ENCODE measurements at places on chromosomes 12 and 14. TPM values are rescaled to one million over a fixed set of nuclear protein-coding genes. Genes with fewer than 3 reads are reported as not detected.

- no peak overlapping the region for H3K4me3 ChIP-seq
- no peak overlapping the region for H3K27ac ChIP-seq
- no peaks in the 10 kb centered on the region for H3K36me3 ChIP-seq
- H3K4me1 ChIP-seq = peaks cover 5% of the 10 kb centered on the region
These were observed 243.2 kb downstream of the SPTSSA start for GRCh38 chr14:34218881-34219280.

The PGF gene
- total RNA-seq = 6.5 TPM

DNA sequence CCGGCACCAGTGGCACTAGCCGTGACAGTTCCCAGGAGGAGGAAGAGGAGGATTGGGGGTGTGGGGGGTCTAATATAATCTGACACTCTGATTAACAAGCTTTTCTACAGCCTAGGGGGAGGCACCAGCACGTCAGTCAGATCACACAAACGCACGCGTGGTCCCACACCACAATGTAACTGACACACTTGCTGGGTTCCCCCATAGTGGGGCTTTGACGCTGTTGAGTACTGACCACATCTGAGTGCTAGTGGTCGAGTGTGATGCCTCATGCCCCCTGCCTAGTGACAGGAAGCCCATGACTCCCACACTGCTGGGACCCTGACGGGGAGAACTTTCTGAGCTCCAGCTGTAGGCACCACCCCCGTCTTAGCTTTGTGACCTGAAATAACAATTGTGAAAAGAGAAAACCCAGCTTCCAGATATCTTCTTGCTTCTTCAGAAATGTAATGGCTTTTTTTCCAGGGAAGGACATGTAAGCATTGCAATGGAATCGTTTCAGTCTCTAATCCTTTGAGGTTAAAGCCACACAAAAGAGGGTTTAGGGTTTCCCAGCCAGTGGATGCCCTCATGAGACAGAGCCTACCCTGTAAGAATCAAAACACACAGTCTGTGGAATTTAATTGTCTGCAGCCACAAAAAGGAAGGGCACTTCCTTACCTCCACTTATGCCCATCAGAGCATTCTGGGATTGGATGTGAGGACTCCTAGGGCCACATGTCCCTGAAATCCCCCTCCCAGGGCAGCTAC, 183.9 kb downstream of the PIWIL1 start:
- no peak for DNase-seq
- H3K4me1 ChIP-seq = no peaks in the 10 kb centered on the region
- H3K4me3 ChIP-seq = no peak overlapping the region
- H3K27ac ChIP-seq = no peak overlapping the region
- peaks cover 13% of the 10 kb centered on the region for H3K27me3 ChIP-seq

GRCh38 chr12:402029-402389, 565 bp downstream of the CCDC77 start:
- peaks cover under 1% of the 10 kb centered on the region for H3K36me3 ChIP-seq
- no peak overlapping the region for H3K4me3 ChIP-seq
- H3K4me1 ChIP-seq = no peaks in the 10 kb centered on the region
- DNase-seq = peak; percentile 18
- no peaks in the 10 kb centered on the region for H3K27me3 ChIP-seq

The PRIM1 gene
- 11.2 TPM for total RNA-seq

- no peak overlapping the region for H3K4me3 ChIP-seq
- H3K27ac ChIP-seq = no peak overlapping the region
- no peaks in the 10 kb centered on the region for H3K27me3 ChIP-seq
- no peaks in the 10 kb centered on the region for H3K36me3 ChIP-seq
These were observed 656.7 kb downstream of the SLC16A7 start for GRCh38 chr12:60252359-60253096.

The CLEC12A gene
- not detected for total RNA-seq

The KIAA0586 gene
- 18.3 TPM for total RNA-seq

DNA sequence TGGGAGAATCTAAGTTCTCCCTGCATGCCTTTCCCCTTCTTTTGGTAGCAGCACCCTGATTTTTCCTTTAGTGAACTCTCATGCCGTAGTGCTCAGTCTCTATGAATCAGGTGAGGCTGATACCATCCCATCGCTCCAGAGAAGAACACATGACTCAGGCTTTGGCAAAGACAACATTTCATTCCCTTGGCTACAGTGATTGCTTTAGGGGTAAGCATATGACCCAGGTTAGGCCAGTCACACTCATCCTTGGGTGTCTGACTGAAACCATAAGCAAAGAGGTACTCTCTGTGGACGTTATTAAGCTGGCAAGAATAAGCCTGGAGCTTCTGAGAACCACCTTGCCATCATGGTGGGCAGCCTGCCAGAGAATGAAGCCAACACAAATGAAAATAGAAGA, 141.8 kb downstream of the MYRFL start:
- no peak overlapping the region for H3K4me3 ChIP-seq
- no peaks in the 10 kb centered on the region for H3K36me3 ChIP-seq
- peaks cover 20% of the 10 kb centered on the region for H3K4me1 ChIP-seq

DNA sequence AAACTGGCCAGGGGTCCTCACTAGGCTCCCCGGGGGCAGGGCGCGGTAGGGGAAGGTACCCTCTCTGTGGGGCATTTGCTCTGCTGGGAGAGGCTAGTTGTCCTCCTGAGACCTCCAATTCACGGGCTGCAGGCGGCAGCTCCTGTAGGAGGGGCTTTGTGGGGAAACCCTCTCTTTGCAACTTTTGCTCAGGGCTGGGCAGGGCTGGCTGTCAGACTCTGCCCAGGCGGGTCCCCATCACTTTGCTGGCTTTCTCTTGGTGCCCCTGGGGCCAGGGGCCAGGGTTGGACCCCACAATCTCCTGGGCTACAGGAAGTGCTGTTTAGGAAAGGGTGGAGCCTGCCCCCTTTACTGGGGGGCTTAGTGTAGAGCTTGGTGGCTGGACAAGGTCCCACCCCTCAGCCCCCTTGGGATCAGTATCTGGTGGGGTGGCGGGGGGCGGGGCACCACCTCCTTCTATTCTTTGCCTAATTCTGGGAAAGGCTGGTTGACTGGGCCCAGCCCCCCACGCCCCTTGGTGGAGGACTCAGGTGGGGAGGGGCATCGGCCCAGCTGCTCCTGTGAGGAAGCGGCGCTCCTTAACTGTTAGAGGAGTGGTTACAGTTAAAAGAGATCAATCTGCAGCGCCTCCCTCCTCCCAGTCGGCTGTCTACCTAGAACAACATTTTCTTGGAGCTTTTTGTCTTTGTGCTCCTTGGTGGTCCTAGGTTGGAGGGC, 918.7 kb downstream of the AACS start:
- no peak overlapping the region for H3K27ac ChIP-seq
- no peak overlapping the region for H3K4me3 ChIP-seq
- H3K36me3 ChIP-seq = peaks cover 13% of the 10 kb centered on the region

- H3K27ac ChIP-seq = no peak overlapping the region
- DNase-seq = no peak
- peaks cover 30% of the 10 kb centered on the region for H3K4me1 ChIP-seq
- H3K36me3 ChIP-seq = peaks cover 26% of the 10 kb centered on the region
- peaks cover 5% of the 10 kb centered on the region for H3K27me3 ChIP-seq
These were observed 3.7 kb downstream of the DDX24 start for GRCh38 chr14:94077111-94077821.

- peak overlapping the region; percentile 43 for H3K4me3 ChIP-seq
- peaks cover 43% of the 10 kb centered on the region for H3K36me3 ChIP-seq
- no peak overlapping the region for H3K27ac ChIP-seq
- peaks cover 7% of the 10 kb centered on the region for H3K27me3 ChIP-seq
These were observed 174.2 kb downstream of the PPM1H start for GRCh38 chr12:62760779-62761178.

The BMAL2 gene
- total RNA-seq = 7.9 TPM

GRCh38 chr14:22315336-22315735, 273.7 kb downstream of the DAD1 start:
- H3K36me3 ChIP-seq = no peaks in the 10 kb centered on the region
- H3K4me3 ChIP-seq = no peak overlapping the region

The NRXN3 gene
- 2.3 TPM for total RNA-seq

The AHSA1 gene
- total RNA-seq = 74.7 TPM

DNA sequence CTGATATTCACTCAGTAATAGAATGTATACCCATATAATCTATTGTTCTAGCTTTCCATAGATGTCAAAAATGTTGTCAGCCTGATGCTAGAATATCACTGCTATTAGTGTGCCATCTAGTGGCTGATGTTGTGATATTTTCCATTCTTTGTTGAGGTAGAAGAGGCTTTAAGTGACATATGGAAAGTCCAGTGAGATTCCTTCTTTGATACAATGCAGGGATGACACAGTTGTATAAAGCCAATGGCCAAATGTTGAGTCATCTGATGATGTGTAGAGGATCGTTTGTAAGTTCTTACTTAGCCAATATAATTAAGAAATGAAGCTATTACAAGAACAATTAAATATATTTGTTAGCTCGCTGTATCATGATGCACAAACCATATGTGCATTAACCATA, 58.1 kb upstream of the PCED1B start:
- H3K4me1 ChIP-seq = no peaks in the 10 kb centered on the region
- H3K27ac ChIP-seq = no peak overlapping the region
- H3K27me3 ChIP-seq = peaks cover 1% of the 10 kb centered on the region
- no peaks in the 10 kb centered on the region for H3K36me3 ChIP-seq
- DNase-seq = peak; percentile 38

DNA sequence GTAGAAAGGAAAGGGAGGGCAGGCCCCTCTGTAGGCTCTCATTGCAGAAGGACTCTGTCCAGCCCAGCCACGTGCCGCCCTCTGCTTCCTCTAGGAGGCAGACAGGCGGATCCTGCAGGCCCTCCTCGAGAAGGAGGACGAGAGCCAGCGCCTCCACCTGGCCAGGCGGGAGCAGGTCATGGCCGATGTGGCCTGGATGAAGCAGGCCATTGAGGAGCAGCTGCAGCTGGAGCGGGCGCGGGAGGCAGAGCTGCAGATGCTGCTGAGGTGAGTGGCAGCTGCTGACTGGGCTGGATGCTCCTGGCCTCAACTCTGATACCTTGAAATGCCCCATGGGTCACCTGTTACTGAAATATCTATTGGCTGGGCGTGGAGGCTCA, 10.9 kb downstream of the TCHP start:
- H3K27me3 ChIP-seq = peaks cover 3% of the 10 kb centered on the region
- no peak overlapping the region for H3K27ac ChIP-seq
- peak; percentile 81 for DNase-seq

GRCh38 chr12:124165695-124166094, 129.2 kb upstream of the RFLNA start:
- no peak overlapping the region for H3K27ac ChIP-seq
- H3K36me3 ChIP-seq = peaks cover 35% of the 10 kb centered on the region
- peaks cover 1% of the 10 kb centered on the region for H3K27me3 ChIP-seq
- H3K4me3 ChIP-seq = no peak overlapping the region

DNA sequence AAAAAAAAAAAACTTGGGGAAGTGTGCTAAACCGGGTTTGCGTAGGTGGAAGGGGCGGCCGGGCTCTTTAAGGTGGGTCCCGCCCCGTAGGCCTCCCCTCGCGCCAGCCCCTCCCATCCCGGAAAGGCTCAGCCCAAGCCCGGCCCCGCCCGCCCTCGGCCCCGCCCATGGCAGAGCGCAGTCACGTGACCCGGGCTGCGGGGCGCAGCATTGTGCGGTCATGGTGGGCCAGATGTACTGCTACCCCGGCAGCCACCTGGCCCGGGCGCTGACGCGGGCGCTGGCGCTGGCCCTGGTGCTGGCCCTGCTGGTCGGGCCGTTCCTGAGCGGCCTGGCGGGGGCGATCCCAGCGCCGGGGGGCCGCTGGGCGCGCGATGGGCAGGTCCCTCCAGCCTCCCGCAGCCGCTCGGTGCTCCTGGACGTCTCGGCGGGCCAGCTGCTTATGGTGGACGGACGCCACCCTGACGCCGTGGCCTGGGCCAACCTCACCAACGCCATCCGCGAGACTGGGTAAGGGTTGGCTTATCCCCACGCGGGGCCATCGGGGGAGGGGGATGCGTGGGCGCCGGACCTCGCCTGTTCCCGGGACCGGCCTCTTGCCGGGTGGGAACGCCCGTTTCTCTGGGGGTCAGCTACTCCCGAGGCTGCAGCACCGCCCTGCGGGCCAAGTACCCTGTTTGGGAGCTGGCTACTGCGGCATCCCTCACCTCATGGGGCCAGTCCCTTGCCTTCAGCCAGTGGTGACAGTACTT, at the start of gene PLBD2:
Gene PLBD2 (plus strand): TSS at position 207 of the 752 bp plus-strand sequence. CDS start 14 bp downstream, at position 221.
- DNase-seq = peak; percentile 95
- peak within 1 kb of the TSS; percentile 89 for H3K4me3 ChIP-seq
- no peaks in the 10 kb centered on the region for H3K36me3 ChIP-seq
- H3K27ac ChIP-seq = no peak within 1 kb of the TSS
- H3K4me1 ChIP-seq = peaks cover 6% of the 10 kb centered on the region

DNA sequence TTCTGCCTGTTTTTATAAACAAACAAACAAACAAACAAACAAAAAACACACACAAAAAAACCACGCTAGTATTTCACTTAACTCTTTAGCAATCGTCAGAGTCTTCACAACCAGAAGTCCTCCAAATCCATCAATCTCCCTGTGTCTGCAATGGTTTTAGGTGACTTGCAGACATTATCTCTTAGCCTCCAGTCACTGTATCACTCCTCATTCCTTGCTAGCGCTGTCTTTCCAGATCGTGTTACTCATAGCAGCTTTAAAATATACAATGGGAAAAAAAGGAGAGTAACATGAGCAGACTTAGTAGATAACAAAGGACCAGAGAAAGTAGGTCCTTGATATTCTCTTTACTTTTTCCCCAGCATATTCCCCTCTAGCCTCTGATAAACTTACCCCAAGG, 15.5 kb upstream of the ETNK1 start:
- DNase-seq = no peak
- no peaks in the 10 kb centered on the region for H3K36me3 ChIP-seq
- no peaks in the 10 kb centered on the region for H3K4me1 ChIP-seq
- no peak overlapping the region for H3K27ac ChIP-seq

GRCh38 chr12:54590978-54591591, 2.6 kb upstream of the PPP1R1A start:
- H3K27me3 ChIP-seq = peaks cover 23% of the 10 kb centered on the region
- peaks cover 11% of the 10 kb centered on the region for H3K4me1 ChIP-seq
- DNase-seq = no peak
- no peaks in the 10 kb centered on the region for H3K36me3 ChIP-seq
- H3K27ac ChIP-seq = no peak overlapping the region

The KCNC2 gene
- total RNA-seq = not detected

GRCh38 chr12:6420364-6420763, 24.4 kb upstream of the CD27 start:
- no peak overlapping the region for H3K4me3 ChIP-seq
- H3K4me1 ChIP-seq = peaks cover 7% of the 10 kb centered on the region
- H3K36me3 ChIP-seq = no peaks in the 10 kb centered on the region
- no peaks in the 10 kb centered on the region for H3K27me3 ChIP-seq

The BCAT1 gene
- 110 TPM for total RNA-seq

GRCh38 chr14:65860956-65861611, 448.6 kb downstream of the FUT8 start:
- no peaks in the 10 kb centered on the region for H3K36me3 ChIP-seq
- H3K4me1 ChIP-seq = peaks cover 4% of the 10 kb centered on the region
- H3K27me3 ChIP-seq = peaks cover 3% of the 10 kb centered on the region
- no peak overlapping the region for H3K4me3 ChIP-seq

Data from endothelial cell (in vitro differentiated cells).